NCI-H526 (cell line): ENCODE measurements at places on chromosomes 3 and 15.

DNA sequence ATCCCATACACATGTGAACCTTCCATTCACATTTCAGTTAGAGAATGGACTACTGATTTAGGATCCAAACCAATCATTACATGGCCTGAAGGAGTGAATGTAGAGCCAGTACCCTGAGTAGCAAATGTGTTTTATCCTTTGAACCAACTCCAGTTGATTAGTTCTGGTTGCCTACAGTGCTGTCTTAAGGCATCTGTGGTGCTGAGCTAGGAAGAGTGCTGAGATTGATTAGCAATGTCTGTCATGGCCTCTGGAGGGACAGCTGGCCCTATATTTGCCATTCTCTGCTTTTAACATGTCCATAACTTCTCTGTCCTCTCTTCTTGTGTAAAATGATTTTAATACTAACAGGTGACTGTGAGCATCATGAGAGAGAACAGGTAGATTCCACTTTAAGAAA is 11.1 kb downstream of the LRTM1 start:
- no peak for DNase-seq

DNA sequence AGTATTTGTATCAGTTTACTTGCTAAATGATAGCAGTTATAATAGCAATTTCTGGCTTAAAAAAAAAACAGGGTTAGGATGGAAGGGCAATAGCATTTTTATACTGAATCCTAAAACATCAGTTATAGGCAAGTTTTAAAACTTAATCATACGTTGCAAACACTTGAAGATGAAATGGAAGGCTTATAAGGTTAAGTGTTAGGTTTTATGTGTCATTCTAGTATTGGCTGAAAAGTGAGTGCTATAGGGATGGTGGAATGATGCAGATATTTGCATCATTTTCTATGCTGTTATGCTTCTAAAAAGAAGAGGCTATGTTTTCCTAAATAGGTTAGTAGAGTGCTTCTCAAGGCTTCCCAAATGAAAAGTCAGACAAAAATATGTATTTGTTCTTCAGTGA is 23.3 kb downstream of the ARIH1 start:
- no peak for DNase-seq

- DNase-seq, result peak; percentile 27
Observed at GRCh38 chr3:145557405-145557804, 603.6 kb downstream of the PLOD2 start.

GRCh38 chr15:81024936-81025335 is 24.2 kb downstream of the TLNRD1 start:
- no peak for DNase-seq

DNA sequence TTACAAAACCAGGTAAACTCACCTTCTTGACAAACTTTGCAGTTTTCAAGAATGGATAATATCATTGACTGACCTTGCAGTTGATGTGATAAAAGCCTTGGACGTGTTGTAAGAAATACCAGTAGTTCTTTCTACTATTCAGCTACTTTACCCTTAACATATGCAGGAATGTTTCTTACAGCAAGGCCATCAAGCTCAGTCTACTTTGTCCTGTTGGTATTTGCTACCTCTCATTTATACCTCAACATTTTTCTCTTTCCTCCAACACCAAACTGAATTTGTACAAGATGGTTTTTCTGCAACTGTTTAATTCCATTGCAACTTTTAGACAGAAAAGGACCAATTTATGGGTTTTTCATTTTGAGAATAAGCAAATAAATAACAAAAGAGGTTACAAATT is 147.4 kb upstream of the BCHE start:
- no peak for DNase-seq

GRCh38 chr3:106420628-106421027 is 551.8 kb upstream of the CBLB start:
- DNase-seq, result no peak

- DNase-seq, result no peak
Observed at GRCh38 chr3:129553719-129554118, 10.7 kb downstream of the H1-8 start.

GRCh38 chr3:196081002-196081833 is 672 bp downstream of the TFRC start:
- peak; percentile 40 for DNase-seq

GRCh38 chr15:70426096-70426821 is 328.5 kb upstream of the TLE3 start:
- no peak for DNase-seq

DNA sequence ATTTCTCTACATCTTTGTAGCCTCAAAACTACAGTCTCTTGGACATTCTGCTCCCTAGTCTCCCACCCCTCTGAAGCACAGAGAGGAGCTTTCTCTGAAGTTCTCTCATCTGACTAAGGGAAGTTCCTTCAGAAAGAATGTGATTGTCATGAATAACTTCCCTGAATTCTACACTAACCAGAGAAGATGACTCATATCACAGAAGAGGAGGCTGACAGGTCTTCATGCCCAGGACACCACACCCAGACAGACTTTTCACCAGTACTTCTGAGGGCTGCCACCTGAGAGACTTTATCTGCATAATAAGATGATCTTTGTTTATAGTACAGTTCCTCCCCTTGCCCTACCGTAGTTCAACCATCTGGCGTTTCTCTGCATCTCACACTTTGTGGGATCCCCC is 52.8 kb downstream of the CDIN1 start:
- DNase-seq, result no peak

DNA sequence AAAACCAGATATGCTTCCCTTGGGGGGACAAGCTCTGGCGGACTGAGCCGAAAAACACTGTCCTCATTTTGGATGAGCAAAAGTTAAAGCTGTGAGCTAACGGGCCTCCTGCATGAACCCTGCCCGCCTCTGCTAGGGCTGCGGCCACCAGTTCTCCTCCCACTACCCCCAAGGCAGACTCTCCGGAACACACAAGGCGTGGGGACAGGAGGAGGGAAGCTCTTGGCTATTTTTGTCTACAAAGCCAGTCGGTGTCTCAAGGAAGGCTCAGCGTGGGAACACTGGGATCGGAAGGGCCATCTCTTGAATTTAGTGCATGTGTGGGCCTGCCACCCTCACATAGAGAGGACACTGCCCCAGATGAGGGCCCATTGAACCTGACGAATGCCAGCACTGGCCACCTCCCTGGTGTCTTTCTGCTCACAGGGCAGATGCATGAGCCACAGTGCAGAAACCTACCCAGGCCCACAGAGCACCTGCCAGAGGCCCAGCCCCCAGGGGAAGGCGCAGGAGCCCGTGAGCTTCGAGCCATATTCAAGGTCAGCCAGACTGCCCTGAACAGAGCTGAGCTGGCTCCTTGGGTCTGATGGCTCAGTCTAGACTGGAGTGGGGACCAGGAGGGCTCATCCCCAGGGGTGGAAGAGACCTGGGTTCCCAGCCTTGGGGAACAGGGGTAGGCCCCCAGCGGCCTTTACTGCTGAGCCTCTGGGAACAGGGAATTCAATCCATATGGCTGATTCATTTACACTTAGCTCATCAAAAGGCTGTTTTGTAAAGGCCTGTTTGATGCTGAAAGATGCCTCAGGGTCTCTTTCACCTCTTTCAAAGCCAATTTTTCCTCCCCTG is 38.3 kb downstream of the HCN4 start:
- no peak for DNase-seq

DNA sequence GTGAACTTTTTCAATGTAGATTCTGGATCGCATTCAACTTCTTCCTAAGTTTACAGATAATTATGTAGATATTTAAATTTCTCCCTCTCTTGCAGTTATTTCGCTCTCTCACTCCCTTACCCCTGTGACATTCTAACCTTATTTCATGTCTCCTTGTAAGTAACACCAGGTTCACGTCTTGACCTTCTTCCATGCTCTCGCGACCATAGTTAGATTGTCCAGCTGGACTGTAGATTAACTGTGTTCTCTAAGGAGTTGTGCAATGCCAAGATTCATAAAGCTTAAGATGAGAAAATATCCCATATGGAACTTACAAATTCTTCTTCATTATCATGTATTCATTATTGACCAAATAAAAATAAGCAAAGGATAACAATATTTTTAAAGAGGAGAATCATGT is 430.5 kb downstream of the GABRG3 start:
- no peak for DNase-seq

GRCh38 chr3:161913786-161914389 is 417.3 kb downstream of the OTOL1 start:
- DNase-seq, result no peak

DNA sequence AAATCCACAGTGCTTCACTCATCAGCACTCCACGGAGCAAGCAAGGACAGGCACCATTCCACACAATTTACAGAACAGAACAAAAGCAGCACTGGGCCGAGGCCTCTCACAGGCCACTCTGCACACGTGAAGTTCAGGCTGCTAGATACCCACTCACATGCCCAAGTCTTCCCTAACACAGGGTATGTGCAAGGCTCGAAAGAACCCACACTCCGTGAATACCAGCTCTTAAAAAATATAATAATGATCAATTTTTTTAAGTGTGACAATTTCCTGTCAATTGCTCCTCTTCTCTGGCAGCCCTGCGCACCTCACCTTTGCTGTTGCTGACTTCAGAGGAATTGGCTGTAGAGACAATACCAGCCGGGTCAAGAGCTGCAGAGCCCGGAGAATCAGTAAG is 19.0 kb downstream of the XPC start:
- no peak for DNase-seq

DNA sequence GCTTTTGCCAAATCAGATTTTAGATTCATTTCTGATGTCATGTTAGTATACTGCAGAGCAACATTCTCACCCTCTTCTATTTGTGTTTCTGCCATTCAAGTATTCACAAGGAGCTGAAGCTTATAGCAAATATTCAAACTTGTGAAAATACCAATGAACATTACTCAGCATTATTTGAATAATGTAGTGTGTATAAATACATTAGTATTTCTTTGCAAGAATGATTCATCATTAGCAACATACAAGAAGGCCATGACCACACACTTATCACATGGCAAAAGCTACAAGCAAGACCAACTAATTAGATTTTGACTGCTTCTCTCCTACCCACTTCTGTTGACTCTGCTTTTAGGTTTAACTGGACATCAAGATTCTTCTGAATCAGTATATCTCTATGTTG is 124.9 kb downstream of the IGSF11 start:
- no peak for DNase-seq

DNA sequence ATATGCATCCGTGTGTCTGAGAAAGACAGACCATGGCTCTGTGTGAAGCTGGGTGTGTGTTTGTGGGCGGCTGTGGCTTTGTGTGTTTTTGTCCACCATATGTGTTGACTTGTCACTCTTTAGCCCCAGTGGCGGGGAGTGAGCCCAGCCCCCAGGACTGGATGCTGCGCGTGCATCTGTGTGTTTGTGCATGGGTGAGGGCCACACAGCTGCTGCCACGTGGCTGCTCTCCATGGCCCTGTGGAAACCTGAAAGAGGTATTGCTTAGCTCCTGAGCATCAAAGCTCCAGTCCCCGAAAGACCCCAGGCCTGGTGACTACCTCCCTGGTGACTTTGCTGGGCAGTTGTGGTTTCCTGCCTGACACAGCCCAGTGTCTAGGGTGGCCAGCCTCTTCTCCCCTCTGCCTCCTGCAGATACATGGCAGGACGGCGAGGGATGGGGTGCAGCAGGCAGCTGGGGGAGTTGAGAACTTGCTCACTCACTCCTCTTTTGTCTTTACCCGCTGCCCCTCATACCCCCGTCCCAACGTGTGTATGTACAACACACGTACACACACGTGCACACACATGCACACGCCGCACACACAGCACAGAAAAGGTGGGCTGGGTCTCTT is 6.5 kb downstream of the EPHB3 start:
- no peak for DNase-seq

GRCh38 chr15:34584330-34584668 is 848 bp upstream of the GOLGA8B start:
- no peak for DNase-seq

DNA sequence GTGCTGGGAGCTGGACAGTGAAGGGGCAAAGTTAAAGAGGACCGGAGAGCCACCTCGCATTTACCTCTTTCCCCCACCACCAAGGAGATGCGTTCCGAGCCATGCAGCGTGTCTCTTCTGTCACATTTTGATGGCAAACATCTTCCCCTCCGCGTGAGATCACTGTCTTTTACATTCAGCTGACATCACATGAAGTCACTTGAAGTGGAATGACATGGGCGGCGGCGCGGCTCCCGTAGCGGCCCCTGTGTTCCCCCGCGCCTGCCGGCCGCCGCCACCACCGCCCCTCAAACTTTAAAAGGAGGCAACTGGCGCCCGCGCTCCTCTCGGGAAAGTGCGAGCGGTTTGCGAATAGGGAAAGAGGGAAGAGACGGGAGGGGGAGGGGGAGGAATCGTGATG is at the start of gene FEZF2:
FEZF2 (minus strand) TSS at position 336 of the 400 bp plus-strand sequence. CDS start 682 bp downstream, outside the sequence.
- no peak for DNase-seq

DNA sequence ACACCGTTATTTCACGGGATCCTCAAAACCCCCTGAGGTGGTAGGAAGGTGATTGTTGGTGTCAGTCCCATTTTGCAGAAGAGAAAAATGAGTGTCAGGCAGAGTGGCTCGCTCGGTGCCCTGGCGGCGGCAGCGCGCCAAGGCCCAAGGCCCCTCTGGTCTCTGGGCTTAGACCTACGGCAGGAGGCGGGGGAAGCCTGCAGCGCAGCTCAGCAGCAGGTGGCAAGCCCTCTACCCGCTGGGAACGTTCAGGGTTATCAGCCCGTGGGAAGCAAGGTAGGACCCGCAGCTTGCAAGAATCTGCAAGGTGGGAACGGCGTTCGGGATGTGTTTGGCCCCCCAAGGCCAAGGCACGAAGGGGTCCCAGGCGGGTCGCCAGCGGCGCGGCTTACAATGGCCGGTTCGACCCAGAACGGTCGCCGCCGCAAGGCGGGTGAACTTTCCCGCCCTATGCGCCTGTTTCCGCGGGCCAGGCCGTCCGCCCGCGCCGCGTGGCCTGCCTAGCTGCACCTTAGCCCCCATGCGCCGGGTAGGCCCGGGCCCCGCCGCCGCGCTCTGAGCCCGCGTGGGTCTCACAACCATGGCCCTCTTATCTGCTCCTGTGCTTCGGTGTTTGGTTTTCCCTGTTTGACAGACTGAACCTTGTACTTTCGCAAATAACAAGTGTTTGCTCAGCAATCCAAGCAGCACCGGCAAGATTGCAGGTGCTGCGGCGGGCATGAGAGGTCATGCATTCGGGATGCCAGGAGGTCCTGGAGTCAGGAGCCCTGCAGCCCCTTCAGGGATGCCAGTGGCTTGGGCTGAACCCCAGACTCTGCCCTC is 39.7 kb downstream of the CCNL1 start:
- no peak for DNase-seq

DNA sequence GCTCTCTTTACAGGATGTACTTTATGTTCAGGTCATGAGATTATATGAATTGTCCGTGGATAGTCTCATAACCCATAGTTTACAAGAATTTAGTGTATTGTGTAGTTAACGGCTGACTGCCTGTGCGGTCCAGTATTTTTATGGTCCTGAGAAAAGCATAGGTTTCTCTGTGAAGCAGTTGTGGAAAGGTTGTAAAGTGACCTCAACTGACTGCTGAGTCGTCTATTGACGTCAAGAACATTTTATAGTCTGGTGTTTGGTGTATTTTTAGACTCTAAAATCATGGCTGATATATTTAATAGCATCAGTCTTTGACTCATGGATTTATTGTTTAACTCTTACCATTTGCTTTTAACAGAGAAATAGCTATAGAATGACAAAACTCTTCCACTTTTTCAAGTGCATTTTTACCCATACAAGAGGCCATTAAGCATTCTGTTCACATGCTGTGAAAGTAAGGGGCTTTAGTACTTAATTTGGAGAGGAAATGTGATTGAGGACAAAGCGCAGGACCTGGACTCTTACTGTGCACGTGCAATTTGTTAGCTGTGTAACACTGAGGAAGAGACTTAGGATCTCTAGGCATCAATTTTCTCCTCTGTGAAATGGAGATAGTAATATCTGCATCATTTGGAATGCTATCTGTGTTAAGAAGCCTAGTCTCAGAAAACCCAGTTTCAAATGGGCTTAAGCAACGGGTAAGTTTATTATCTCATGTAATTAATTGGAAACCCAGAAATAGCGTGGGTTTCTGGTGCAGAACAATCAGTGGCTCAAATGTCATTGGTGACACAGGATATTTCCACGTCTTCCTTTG is 240.8 kb downstream of the NFKBIZ start:
- DNase-seq, result no peak

GRCh38 chr3:12180631-12181030 is 21.9 kb upstream of the TIMP4 start:
- no peak for DNase-seq
